ENCODE measurements at places on chromosomes 12 and 14.

- peaks cover 20% of the 10 kb centered on the region for H3K4me1 ChIP-seq
- peak overlapping the region; percentile 95 for H3K27ac ChIP-seq
- no peaks in the 10 kb centered on the region for H3K36me3 ChIP-seq
- peak overlapping the region; percentile 88 for H3K4me3 ChIP-seq
Measured at GRCh38 chr14:93114068-93114710, 1.5 kb downstream of the ITPK1 start.

DNA sequence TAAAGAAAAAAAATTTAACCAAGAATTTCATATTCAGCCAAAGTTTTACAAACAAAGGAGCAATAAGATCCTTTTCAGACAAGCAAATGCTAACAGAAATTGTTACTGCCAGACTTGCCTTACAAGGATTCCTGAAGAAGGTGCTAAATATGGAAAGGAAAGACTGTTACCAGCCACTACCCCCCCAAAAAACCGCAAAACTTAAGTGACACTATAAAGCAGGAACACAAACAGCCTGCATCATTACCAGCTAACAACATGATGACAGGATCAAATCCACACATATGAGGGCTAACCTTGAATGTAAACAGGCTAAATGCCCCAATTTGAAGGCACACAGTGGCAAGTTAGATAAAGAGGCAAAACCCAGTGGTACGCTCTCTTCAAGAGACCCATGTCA lies 55.7 kb downstream of the APOBEC1 start:
- no peaks in the 10 kb centered on the region for H3K36me3 ChIP-seq
- peaks cover 16% of the 10 kb centered on the region for H3K4me1 ChIP-seq
- no peaks in the 10 kb centered on the region for H3K27me3 ChIP-seq
- DNase-seq, result no peak

GRCh38 chr12:51886021-51886710 lies 1.7 kb upstream of the ANKRD33 start:
- peak overlapping the region; percentile 3 for H3K27ac ChIP-seq
- no peak overlapping the region for H3K4me3 ChIP-seq
- peaks cover 22% of the 10 kb centered on the region for H3K4me1 ChIP-seq

DNA sequence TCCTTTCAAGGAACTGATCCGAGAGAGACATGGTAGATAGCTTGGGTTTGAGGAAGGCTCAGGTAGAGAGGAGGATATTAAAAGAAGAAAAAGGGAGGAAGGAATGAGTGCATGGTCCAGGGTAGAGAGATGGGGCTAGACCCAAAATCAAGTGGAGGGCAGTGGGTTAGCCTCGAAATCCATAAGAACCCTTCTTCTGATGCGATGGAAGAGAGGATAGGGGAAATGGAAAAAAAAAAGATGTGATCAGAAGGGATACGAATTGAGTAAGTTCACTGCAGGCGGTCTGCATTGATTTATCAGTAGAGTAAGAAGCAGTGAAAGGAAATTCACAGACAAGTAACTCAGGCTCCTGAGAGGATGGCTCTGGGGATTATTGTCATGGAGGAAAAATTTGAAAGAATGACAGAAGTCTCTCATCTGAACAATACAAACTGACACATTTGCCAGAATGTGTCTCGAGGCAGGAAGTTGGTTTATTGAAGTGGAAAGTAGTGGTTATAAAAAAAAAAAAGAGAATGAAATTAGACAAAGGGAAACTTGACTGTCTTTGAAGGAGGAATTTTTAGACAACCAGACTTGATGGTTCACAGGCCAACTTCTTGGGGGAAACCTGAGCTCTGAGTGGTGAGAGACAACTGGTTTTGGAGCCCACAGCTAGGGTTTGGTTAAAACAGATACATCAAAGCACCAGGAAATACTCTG lies 10.2 kb downstream of the PPFIBP1 start:
- H3K36me3 ChIP-seq, result no peaks in the 10 kb centered on the region
- no peak overlapping the region for H3K4me3 ChIP-seq
- no peak overlapping the region for H3K27ac ChIP-seq
- H3K27me3 ChIP-seq, result no peaks in the 10 kb centered on the region
- no peak for DNase-seq

- H3K4me3 ChIP-seq, result no peak overlapping the region
- no peak overlapping the region for H3K27ac ChIP-seq
- no peak for DNase-seq
- H3K36me3 ChIP-seq, result no peaks in the 10 kb centered on the region
- H3K4me1 ChIP-seq, result no peaks in the 10 kb centered on the region
- H3K27me3 ChIP-seq, result no peaks in the 10 kb centered on the region
Measured at GRCh38 chr12:115362339-115362976, 678.5 kb upstream of the TBX3 start.

GRCh38 chr12:122721057-122721545 lies 4.5 kb upstream of the HCAR3 start:
- peak overlapping the region; percentile 7 for H3K4me3 ChIP-seq
- H3K4me1 ChIP-seq, result peaks cover 10% of the 10 kb centered on the region
- no peaks in the 10 kb centered on the region for H3K27me3 ChIP-seq
- peak overlapping the region; percentile 92 for H3K27ac ChIP-seq
- no peaks in the 10 kb centered on the region for H3K36me3 ChIP-seq
- DNase-seq, result no peak

GRCh38 chr12:59100585-59100984 lies 180.3 kb upstream of the LRIG3 start:
- H3K36me3 ChIP-seq, result no peaks in the 10 kb centered on the region
- H3K27ac ChIP-seq, result no peak overlapping the region
- no peaks in the 10 kb centered on the region for H3K4me1 ChIP-seq
- DNase-seq, result no peak
- no peak overlapping the region for H3K4me3 ChIP-seq

DNA sequence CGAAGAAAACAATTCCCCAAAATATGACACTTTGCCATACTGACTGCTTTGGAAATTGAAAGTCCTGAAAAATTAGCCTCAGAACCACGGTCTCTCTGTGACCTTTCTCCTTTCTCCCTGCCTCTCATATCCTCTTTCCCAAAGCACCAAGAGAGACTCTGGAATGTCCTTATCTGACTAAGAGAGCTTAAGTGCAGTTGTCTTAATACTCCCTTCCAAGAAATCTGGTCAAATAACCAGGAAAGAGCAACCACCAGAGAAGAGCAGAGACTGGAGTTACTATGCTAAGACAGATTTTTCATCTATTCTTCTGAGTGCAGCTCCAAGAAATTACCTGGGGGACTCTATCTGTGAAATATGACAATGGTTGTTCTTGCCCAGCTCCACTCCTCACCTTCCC lies 10.5 kb upstream of the BTG1 start:
- H3K36me3 ChIP-seq, result no peaks in the 10 kb centered on the region
- peaks cover 3% of the 10 kb centered on the region for H3K4me1 ChIP-seq
- no peaks in the 10 kb centered on the region for H3K27me3 ChIP-seq
- no peak overlapping the region for H3K4me3 ChIP-seq
- DNase-seq, result no peak

Measured in esophagus squamous epithelium (tissue), 5 donors.